ENCODE measurements at places on chromosomes 3 and 15. TPM values are rescaled to one million over a fixed set of nuclear protein-coding genes. Genes with fewer than 3 reads are reported as not detected.
A peak's percentile ranks its signal among the peaks of the same experiment; 100 is the strongest.

Gene SCN11A
- 0.63 TPM for total RNA-seq

Gene ZNF774
- total RNA-seq: 6.2 TPM

Gene UPK1B
- total RNA-seq: not detected

Gene LRRK1
- total RNA-seq: 2.5 TPM

Gene HACD3
- 147 TPM for total RNA-seq

Gene GUCA1C
- not detected for total RNA-seq

Gene UNC45A
- 73.8 TPM for total RNA-seq

Gene POLQ
- total RNA-seq: 16.9 TPM

- H3K4me3 ChIP-seq: no peak overlapping the region
- no peaks in the 10 kb centered on the region for H3K27me3 ChIP-seq
- peaks cover 8% of the 10 kb centered on the region for H3K4me1 ChIP-seq
- peaks cover 12% of the 10 kb centered on the region for H3K36me3 ChIP-seq
Observed at GRCh38 chr3:160831401-160831800, 75.4 kb downstream of the PPM1L start.

DNA sequence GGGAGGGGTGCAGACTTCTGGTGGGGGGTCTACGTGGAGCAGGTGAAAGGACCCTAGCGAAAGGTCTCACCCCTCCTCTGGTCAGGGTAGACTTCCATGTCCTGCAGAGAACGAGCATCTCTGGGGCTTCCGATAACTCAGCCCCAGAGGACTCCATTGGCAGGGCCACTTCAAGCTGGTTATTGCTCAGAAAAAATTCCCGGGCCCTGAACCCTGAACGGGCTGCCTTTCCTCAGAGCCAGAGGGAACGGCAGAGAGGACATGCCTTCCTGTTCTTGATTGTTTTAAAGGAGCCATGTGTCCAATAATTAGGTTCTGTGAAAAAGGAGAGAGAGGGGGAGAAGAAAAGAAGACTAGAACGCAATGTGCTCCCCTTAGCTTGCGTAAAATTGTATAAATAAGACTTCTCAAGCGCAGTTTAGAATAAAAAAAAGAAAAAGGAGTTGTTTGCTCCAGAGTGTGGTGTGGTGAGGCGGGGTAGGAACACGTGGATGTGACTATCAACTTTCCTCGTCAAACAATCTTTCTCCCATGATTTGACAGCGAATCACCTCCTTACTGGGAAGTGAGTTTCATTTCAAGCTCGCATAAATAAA, 193.4 kb upstream of the UBE2E1 start:
- no peaks in the 10 kb centered on the region for H3K27me3 ChIP-seq
- no peaks in the 10 kb centered on the region for H3K36me3 ChIP-seq
- no peak overlapping the region for H3K4me3 ChIP-seq
- no peak overlapping the region for H3K27ac ChIP-seq

- DNase-seq: no peak
- H3K4me1 ChIP-seq: peaks cover 39% of the 10 kb centered on the region
- no peaks in the 10 kb centered on the region for H3K36me3 ChIP-seq
- peak overlapping the region; percentile 95 for H3K27ac ChIP-seq
- H3K27me3 ChIP-seq: peaks cover 17% of the 10 kb centered on the region
Observed at GRCh38 chr3:49807431-49808114, 4.5 kb downstream of the INKA1 start.

DNA sequence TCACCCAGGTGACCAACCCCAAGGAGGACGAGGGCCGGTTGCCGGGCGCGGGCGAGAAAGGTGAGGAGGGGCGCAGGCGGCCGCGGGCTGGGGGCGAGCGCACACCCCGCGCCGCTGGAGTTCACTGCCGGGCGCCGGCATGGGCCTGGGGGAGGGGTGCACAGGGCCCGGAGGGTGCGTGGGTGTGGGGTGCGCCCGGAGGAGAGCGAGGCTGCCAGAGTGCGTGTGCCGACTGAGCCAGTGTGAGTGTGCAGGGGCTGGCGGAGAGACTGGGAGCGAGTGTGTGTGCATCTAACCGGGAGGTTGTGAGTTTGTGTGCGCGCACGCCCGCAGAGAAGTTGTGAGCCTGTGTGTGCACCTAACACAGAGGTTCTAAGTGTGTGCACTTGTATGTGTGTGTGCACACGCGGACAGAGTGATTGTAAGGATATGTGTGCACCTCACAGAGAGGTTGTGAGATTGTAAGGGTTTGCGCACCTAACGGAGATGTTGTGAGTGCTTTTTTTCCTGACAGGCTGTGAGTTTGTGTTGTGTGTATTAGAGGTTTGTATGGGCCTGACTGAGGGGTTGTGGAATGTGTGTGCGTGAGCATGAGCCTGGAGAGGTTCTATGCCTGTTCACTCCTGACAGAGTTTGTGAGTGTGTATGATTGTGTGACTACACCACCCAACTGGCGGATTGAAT, 681 bp downstream of the CTDSPL start:
- H3K4me1 ChIP-seq: peaks cover 43% of the 10 kb centered on the region
- H3K36me3 ChIP-seq: peaks cover 3% of the 10 kb centered on the region
- H3K27ac ChIP-seq: peak overlapping the region; percentile 96
- H3K4me3 ChIP-seq: peak overlapping the region; percentile 95

GRCh38 chr3:128551451-128551850, 58.5 kb upstream of the GATA2 start:
- H3K27ac ChIP-seq: no peak overlapping the region
- no peak overlapping the region for H3K4me3 ChIP-seq
- peaks cover 4% of the 10 kb centered on the region for H3K4me1 ChIP-seq
- H3K36me3 ChIP-seq: no peaks in the 10 kb centered on the region
- DNase-seq: no peak
- H3K27me3 ChIP-seq: peaks cover 6% of the 10 kb centered on the region

- no peak overlapping the region for H3K4me3 ChIP-seq
- no peak overlapping the region for H3K27ac ChIP-seq
- H3K27me3 ChIP-seq: no peaks in the 10 kb centered on the region
Observed at GRCh38 chr3:17782751-17783150, 40.3 kb upstream of the TBC1D5 start.

GRCh38 chr3:152505926-152506325, 237.2 kb downstream of the MBNL1 start:
- no peak for DNase-seq
- H3K36me3 ChIP-seq: no peaks in the 10 kb centered on the region
- peaks cover 6% of the 10 kb centered on the region for H3K4me1 ChIP-seq
- H3K27ac ChIP-seq: no peak overlapping the region
- no peaks in the 10 kb centered on the region for H3K27me3 ChIP-seq
- H3K4me3 ChIP-seq: no peak overlapping the region

- no peaks in the 10 kb centered on the region for H3K27me3 ChIP-seq
- peaks cover 5% of the 10 kb centered on the region for H3K36me3 ChIP-seq
- H3K4me3 ChIP-seq: no peak overlapping the region
- DNase-seq: no peak
Observed at GRCh38 chr3:105334138-105334882, 32.4 kb upstream of the ALCAM start.

GRCh38 chr3:150401285-150401684, 6.8 kb upstream of the TSC22D2 start:
- no peaks in the 10 kb centered on the region for H3K4me1 ChIP-seq
- DNase-seq: no peak
- H3K27me3 ChIP-seq: no peaks in the 10 kb centered on the region
- H3K4me3 ChIP-seq: no peak overlapping the region
- H3K36me3 ChIP-seq: no peaks in the 10 kb centered on the region

DNA sequence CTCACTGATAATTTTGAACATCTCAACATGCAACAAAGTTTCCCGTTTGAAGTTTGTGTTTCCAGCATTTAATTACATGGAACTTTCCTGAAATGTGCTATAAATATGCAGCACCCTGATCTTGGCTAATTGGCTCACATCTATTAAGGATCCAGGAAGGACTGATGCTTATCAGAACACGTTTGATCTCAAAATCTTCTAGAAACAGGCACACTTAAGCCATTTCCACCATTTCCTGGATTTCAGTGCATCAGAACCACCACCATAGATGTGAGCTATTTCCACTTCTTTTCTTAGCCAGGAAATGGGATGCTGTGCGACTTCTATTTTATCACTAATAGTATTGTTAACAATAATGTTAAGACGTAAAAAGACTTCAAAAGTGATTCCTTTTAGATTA, 228.9 kb downstream of the FEZF2 start:
- DNase-seq: no peak
- no peaks in the 10 kb centered on the region for H3K27me3 ChIP-seq

- H3K4me1 ChIP-seq: peaks cover 11% of the 10 kb centered on the region
- DNase-seq: no peak
Observed at GRCh38 chr15:34754674-34755418, at the start of gene GJD2. Gene GJD2, minus strand, starts transcription at chr15:34754998. Its CDS starts 510 bp downstream, at chr15:34754488.

GRCh38 chr3:196388956-196389355, 43.3 kb downstream of the UBXN7 start:
- H3K27me3 ChIP-seq: no peaks in the 10 kb centered on the region
- peaks cover 71% of the 10 kb centered on the region for H3K36me3 ChIP-seq
- no peak overlapping the region for H3K4me3 ChIP-seq
- H3K4me1 ChIP-seq: no peaks in the 10 kb centered on the region
- H3K27ac ChIP-seq: no peak overlapping the region

DNA sequence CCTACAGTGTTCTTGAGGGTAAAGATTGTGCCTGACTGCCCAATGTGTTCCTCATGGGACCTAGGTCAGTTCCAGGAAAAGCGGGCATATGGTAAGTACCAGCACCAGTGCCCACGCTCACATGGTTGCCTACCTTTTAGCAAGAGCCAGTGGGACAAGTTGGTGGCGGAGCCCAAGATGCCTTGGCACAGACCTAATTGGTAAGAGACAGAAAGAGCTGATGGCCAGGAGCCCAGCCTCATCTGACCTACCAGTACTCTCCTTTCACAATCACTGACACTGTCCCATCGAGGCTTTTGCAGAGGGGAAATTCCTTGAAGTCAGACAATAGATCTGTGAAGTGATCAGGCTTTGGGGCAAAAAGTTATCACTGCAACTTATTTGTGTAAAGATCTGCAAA, 98.4 kb upstream of the BCL6 start:
- no peak for DNase-seq
- no peaks in the 10 kb centered on the region for H3K27me3 ChIP-seq
- H3K4me1 ChIP-seq: no peaks in the 10 kb centered on the region
- H3K4me3 ChIP-seq: no peak overlapping the region

DNA sequence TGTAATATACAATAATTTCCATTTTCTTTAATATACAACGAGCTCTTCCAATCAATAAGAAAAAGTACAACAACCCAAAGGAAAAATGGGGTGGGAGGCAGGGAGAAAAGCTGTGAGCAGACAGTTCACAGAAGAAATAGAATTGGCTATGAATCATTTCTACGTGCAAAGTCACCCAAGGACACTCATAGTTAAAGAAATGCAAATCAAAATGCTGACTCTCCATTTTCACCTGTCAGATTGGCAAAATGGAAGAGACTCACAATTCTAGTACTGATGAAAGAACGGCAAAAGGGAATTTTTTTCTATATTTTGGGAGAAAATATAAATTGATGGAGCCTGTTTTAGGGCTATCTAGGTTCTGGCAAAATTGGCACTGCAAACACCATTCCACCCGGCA, 116.3 kb upstream of the MEF2A start:
- no peak for DNase-seq
- H3K4me1 ChIP-seq: no peaks in the 10 kb centered on the region
- H3K36me3 ChIP-seq: no peaks in the 10 kb centered on the region
- no peaks in the 10 kb centered on the region for H3K27me3 ChIP-seq

DNA sequence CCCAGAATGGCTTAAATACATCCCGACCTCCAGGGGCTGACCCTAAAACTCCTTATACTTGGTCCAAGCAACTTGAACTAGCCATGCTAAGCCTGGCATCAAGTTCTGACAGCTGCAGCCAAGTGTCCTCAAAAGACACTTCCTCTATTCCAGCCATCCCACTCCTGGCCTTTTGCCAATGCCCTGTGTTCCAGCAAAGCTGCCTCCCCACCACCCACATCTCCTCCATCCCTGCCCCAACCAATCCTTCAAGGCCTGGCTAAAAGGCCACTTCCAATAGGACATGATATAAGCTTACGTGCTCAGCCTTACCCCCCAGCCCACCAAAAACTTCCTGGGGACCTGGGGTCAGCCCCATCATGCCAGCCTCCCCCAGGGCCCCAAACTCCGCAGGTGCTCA, 40.9 kb downstream of the SEMA3G start:
- H3K4me1 ChIP-seq: peaks cover 10% of the 10 kb centered on the region
- H3K36me3 ChIP-seq: peaks cover 7% of the 10 kb centered on the region
- H3K27ac ChIP-seq: no peak overlapping the region
- no peak for DNase-seq

GRCh38 chr15:45903283-45903682, 268.5 kb downstream of the SQOR start:
- H3K27me3 ChIP-seq: no peaks in the 10 kb centered on the region
- no peak overlapping the region for H3K4me3 ChIP-seq
- no peak for DNase-seq
- peaks cover 2% of the 10 kb centered on the region for H3K36me3 ChIP-seq
- no peak overlapping the region for H3K27ac ChIP-seq
- H3K4me1 ChIP-seq: no peaks in the 10 kb centered on the region

DNA sequence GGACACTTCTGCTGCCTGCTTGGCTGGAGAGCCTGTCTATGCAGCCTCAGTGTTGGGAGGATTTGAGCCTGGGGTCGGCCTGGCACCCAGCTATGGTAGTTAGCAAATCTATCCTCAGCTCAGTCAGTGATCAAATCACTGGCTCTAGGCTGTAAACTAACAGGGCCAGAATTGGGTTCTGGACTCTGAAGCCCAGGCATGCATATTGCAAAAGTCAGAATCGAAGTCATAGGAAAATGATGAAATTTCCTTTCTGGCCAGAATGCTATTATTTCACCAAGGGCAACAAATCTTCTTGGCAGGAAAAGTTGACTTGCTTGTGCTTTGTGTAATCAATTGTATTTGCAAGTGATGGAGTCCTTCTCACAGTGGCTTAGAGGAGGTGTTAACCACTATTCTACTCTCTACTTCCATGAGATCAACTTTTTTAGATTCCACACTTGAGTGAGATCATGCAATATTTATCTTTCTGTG, 482.6 kb upstream of the TPRG1 start:
- H3K27ac ChIP-seq: no peak overlapping the region
- no peak for DNase-seq
- no peak overlapping the region for H3K4me3 ChIP-seq

DNA sequence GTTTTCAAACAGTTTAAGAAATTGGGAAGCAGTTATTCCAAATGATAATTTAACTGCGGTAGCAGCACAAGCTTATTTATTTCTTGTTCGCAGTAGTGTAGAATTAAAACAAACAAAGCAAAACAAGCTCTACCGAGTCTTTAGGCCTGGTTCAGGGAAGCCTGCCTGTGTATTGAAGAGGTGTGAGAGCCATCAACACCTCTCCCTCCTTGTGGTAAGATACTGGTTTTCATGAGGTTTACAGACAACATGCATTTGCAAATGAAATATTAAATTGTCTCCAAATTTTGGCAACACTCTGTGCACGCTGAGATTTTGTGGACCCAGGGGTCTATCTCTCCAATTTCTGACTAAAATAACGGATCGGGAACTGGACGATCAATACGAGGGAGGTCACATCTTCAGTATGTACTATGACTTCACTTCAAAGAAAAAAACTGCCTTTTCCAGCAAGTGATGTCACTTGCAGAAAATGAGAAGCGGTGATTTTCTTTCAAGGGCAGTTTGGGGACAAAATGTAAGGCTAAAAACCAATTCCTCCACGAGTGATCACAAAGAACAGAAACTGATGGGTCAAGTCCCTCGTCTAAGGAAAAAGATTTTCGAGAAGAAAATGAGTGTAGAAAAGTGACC, 721 bp downstream of the ATR start:
- no peak for DNase-seq
- peak overlapping the region; percentile 98 for H3K27ac ChIP-seq
- H3K4me1 ChIP-seq: peaks cover 42% of the 10 kb centered on the region
- peak overlapping the region; percentile 96 for H3K4me3 ChIP-seq
- H3K36me3 ChIP-seq: no peaks in the 10 kb centered on the region
- peaks cover 10% of the 10 kb centered on the region for H3K27me3 ChIP-seq

- no peaks in the 10 kb centered on the region for H3K36me3 ChIP-seq
- no peaks in the 10 kb centered on the region for H3K4me1 ChIP-seq
- H3K4me3 ChIP-seq: no peak overlapping the region
- DNase-seq: no peak
- no peaks in the 10 kb centered on the region for H3K27me3 ChIP-seq
- H3K27ac ChIP-seq: no peak overlapping the region
Observed at GRCh38 chr3:70832089-70832833, 519.8 kb upstream of the MDFIC2 start.

All from neural crest cell (in vitro differentiated cells).